Brain (organoid and tissue), 16 donors: ENCODE measurements at places on chromosomes 7 and 10.

DNA sequence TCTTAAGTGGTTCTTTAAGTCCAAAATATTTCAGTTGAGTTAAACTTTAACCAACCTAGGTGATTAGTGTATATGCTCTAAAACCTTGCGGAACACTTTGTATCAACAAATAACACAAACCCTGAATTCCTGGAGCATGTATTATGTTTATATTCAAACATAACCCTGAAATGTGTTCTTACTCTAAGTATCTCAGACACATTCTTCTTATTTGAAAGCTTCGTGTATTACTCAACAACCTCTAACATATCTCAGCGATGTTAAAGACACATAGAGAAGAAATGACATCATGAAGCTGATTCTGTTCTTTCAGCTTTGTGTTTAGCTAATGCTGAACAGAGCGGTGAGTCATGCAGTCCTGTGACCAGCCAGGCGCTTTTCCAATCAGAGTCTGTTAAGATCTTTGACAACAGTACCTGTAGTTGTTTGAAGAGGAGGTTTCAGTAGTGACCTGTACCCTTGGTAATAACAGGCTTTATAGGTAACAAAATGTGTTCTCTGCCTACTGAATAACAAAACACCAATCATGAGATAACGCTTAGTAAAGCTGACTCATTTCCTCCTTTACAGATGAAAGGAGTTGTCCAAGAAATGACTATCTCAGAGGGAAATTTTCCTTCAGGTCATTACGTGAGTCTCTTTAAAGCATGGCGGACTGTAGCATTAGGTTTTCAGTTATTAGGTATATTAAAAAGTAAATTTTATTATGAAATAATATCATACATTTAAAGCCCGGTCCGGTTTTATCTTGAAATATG is 67.3 kb upstream of the KLF6 start:
- DNase-seq: no peak

DNA sequence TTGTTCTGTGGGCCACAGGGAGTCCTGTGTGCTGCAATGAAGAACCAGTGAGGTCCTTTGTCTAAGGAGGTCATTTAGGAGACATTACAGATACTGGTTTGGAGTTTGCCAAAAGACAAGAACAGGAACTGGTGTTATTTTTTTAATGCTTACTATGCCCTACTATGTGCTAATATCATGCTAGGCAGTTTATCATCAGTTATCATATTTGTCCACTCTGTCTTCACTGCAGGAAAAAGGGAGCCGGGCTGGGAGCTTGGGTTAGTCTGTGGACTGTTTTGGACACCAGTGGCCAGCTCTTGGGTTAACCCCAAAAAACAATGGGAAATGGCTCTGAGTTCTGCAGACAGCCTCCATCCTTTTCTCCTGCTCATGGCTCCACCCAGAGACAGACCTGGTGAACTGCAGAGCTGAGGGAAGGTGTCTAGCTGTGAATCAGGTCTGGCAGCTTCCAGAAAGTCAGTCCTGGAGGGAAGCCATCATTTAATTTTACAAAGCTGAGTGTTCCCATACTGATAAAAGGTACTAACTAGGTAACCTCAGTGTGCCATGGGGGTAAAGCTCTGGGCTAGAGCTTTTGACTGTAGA is 101.2 kb upstream of the ZNF746 start:
- DNase-seq: peak; percentile 3

GRCh38 chr7:33649476-33650441 is 255.6 kb upstream of the BMPER start:
- no peak for DNase-seq

DNA sequence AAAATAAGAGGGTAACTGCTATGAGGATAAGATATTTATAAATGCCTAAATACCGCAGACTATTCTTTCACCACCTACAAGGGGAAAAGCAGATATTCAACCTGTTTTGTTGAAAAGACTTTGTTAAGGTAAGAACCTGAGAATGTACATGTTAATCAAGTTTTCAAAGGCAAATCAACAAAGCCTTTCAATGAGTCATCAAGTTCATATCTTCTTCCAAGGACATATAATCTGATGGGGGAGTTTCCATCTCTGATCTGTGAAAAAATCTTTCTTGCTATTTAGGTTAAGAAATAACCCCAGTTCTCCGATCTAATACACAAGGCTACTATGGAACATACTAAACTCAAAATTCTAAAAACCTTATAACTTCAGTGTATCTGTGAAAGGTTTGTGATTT is 40.0 kb upstream of the ANLN start:
- DNase-seq: no peak
